Activated CD4-positive, alpha-beta T cell treated with anti-CD3 and anti-CD28 coated beads, Interleukin-2, amount 10 ng/mL, durations not matched to agents 24 days and 14 days (primary cell): ENCODE measurements at places on chromosomes 5 and 9. TPM values are rescaled to one million over a fixed set of nuclear protein-coding genes. Genes with fewer than 3 reads are reported as not detected.

Gene PCDHA3
- total RNA-seq, result not detected in 2 replicates

Gene RASGRF2
- 21.1 and 22.0 TPM in 2 replicates for total RNA-seq

- H3K4me3 ChIP-seq, result no peak overlapping the region
- H3K27ac ChIP-seq, result no peak overlapping the region
- peaks cover 14% of the 10 kb centered on the region for H3K36me3 ChIP-seq
- H3K4me1 ChIP-seq, result peaks cover 50% of the 10 kb centered on the region
- no peaks in the 10 kb centered on the region for H3K27me3 ChIP-seq
These were observed 3.0 kb upstream of the PHYKPL start for GRCh38 chr5:178235588-178235974.

DNA sequence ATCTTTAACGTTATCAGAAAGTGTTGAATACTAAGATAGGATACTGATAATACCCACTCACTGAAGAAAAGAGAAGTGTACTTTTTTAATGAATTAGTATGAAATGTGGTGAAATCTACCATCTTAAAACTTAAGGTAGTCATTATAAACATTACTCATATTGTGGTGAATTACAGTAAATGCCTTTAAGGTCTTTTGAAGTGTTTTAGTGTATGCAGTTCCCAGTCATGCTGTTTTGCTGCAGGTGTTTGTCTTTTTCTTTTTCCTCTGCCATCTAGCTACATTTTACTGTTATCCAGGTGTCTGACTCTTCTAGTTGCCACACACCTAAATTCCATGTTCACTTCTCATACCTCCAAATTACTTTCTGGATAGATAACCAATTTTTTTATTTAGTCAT lies 72.6 kb downstream of the ERMP1 start:
- H3K27ac ChIP-seq, result peak overlapping the region; percentile 73
- H3K4me3 ChIP-seq, result no peak overlapping the region
- DNase-seq, result no peak

- H3K4me3 ChIP-seq, result no peak overlapping the region
- no peaks in the 10 kb centered on the region for H3K27me3 ChIP-seq
- H3K36me3 ChIP-seq, result no peaks in the 10 kb centered on the region
- no peaks in the 10 kb centered on the region for H3K4me1 ChIP-seq
- no peak for DNase-seq
- H3K27ac ChIP-seq, result no peak overlapping the region
These were observed 58.3 kb upstream of the SEMA6A start for GRCh38 chr5:116632890-116633289.

- H3K27me3 ChIP-seq, result no peaks in the 10 kb centered on the region
- H3K27ac ChIP-seq, result no peak overlapping the region
- peaks cover 25% of the 10 kb centered on the region for H3K4me1 ChIP-seq
- H3K36me3 ChIP-seq, result peaks cover 14% of the 10 kb centered on the region
- H3K4me3 ChIP-seq, result no peak overlapping the region
These were observed 106.3 kb downstream of the C9orf152 start for GRCh38 chr9:110101531-110102161.

GRCh38 chr9:91486699-91487497 lies 63.3 kb upstream of the NFIL3 start:
- no peaks in the 10 kb centered on the region for H3K4me1 ChIP-seq
- H3K27ac ChIP-seq, result no peak overlapping the region
- DNase-seq, result peak; percentile 43
- peaks cover 9% of the 10 kb centered on the region for H3K27me3 ChIP-seq
